ENCODE measurements at places on chromosomes 7 and 10.
A peak's percentile ranks its signal among the peaks of the same experiment; 100 is the strongest.

DNA sequence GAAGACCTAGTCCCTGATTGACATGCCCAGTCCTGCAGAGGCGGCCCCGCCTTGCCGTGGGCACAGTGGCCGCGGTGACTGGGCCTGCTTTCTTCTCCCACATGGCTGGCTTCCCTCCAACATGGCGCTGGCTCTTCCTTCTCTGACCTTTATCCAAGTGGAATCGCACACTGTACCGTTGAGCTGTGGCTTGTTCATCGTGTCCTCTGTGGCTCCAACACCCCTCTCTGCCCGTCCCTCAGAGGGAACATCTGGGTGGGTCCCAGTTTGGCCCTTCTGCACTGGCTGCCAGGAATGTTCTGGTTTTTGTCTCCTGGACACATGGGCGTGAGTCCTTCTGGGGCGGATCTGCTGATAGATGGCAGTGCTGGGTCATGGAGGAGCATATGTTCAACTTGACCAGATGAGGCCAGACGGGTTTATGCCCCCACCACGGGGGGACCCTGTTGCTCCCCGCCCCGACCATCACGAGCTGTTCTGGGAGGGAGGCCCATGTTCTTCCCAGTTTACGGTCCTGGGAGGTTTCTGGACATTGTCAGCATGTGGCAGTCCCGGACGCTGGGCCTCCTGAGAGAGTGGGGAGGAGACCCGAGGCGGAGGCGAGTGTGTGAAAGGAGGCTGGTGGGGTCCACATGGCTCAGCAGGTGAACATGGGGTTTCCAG lies 63.5 kb downstream of the LHPP start:
- peak; percentile 54 for DNase-seq

DNA sequence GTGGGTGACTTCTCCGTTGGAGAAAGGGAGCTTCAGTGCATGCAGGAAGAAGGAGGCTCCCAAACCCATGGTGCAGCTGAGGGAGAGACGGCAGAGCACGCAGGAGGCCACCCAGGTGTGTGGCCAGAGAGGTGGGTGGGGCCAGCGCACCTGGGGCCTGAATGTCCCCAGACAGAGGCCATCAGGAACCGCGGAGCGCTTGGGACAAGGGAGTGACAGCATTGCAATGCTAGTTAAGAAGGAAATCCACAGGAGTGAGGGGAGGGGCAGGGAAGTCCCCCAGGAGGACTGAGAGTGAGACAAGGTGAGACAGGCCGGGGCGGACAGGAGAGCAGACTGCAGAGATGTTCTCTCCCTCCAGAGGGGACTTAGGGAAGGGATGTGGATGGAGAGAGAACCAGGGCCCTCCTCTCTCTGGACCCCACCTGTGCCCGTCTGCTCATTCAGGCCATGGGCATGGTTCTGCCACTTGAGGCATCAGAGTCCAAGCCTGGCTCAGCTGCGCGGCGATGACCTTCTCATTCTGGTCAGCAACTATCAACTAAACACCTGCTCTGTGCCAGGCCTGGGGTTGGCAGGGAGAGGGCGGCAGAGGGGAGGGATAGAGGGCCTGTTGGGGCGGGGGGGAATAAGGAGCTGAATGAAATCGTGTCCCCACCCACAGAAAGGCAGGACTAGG lies 69.4 kb upstream of the COL13A1 start:
- no peak for DNase-seq

- no peak for DNase-seq
These were observed 50.9 kb downstream of the HBP1 start for GRCh38 chr7:107219563-107220244.

- no peak for DNase-seq
These were observed 246.9 kb downstream of the NSUN6 start for GRCh38 chr10:18404530-18404929.

- no peak for DNase-seq
These were observed 18.1 kb downstream of the PRKG1 start for GRCh38 chr10:51092402-51092801.

- DNase-seq, result peak; percentile 56
These were observed 180.8 kb downstream of the PRKCQ start for GRCh38 chr10:6399231-6399741.

GRCh38 chr10:121833387-121833786 lies 94.4 kb downstream of the ATE1 start:
- DNase-seq, result no peak

GRCh38 chr10:92574548-92575261 lies 812 bp upstream of the IDE start:
- DNase-seq, result peak; percentile 70

DNA sequence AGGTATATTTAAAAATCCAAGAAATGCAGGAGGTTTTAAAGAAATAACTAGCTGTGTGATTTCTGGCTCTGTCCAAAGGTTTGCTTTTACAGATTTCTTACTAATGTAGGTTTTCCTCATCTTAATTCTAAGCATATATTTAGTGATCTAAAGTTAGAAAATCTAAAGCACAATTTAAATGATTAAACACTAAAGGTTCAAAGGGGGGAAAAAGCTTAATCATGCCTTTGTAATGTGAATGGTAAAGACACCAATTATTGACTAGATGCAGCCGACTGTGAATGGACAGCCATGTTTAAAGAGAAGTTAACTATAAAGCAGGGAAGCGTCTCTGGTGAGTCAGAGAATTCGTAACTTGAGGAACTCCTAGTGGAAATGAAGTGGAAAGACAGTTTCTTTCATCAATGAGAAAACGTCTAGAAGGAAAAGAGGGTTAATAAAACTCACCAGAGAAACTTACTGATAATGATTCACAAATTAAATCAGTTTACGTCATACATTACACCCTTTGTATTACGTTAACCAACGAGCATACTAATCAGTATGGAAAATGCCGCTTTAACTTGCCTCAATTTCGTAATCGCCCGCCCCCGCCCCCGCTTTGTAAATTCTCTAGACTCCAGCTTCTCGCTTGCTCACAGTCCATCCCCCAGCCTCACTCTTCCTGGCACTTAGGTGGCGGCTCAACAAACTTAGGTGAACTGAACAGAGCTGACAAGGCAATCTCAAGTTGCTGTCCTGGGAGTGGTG lies 1.1 kb upstream of the HBP1 start:
- peak; percentile 86 for DNase-seq

- peak; percentile 8 for DNase-seq
These were observed 68.5 kb downstream of the MICU1 start for GRCh38 chr10:72557362-72557761.

- peak; percentile 17 for DNase-seq
These were observed 1.5 kb downstream of the SLC25A13 start for GRCh38 chr7:96320442-96320841.

- peak; percentile 88 for DNase-seq
These were observed 127.8 kb downstream of the CELF2 start for GRCh38 chr10:11145495-11145855.

DNA sequence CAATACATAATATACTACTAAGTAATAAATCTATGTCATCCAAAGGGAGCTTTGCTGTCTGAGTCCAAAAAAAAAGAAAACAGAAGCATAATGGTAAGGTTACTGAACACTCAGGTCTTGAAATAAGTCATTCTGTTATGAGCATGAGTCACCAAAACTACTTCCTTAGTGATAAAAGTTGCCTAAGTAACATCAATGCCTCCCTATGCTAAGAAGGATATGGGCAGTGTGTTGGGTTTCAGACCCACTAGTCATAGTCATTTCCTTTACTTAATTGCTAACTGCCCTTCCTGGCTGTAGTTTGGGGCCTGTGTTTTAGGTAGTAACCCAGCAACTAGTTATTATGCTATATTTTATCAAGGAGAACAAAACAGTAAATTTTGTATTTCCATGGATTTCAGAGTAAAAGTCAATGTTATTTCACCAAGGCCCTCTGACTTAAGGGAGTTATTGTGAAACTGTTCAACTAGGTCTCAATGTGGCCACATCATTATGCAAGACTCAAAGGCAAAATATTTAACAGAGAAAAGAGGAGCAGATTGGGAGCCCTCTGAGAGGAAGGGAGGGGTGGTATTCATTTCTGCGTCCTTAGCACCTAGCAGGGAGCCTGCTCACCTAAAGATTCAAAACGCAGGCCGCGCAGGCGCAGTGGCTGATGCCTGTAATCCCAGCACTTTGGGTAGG lies 11.7 kb upstream of the VIM start:
- DNase-seq, result peak; percentile 88

GRCh38 chr10:103652599-103653281 lies 159.2 kb downstream of the NEURL1 start:
- DNase-seq, result no peak

- no peak for DNase-seq
These were observed 64.3 kb downstream of the INSIG1 start for GRCh38 chr7:155361947-155362346.

DNA sequence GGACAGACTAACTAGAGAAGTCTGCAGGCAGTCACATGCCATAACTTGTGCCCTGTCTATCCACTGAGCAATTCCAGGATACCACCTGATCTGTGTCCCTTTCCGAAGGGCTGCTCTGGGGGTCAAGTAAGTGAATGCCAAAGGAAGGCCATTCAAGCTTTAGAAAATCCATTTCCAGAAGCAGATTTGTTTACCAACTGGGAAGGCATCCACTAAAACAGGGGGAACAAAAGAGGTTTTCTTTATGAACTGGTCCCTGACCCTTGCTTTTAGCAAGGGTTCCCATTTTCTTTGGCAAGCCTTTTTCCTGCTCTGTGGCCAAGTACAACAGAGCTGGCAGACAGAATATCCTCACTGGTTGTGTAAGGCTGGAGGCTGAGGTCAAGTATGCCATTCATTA lies 36.5 kb downstream of the ITPRID1 start:
- no peak for DNase-seq

DNA sequence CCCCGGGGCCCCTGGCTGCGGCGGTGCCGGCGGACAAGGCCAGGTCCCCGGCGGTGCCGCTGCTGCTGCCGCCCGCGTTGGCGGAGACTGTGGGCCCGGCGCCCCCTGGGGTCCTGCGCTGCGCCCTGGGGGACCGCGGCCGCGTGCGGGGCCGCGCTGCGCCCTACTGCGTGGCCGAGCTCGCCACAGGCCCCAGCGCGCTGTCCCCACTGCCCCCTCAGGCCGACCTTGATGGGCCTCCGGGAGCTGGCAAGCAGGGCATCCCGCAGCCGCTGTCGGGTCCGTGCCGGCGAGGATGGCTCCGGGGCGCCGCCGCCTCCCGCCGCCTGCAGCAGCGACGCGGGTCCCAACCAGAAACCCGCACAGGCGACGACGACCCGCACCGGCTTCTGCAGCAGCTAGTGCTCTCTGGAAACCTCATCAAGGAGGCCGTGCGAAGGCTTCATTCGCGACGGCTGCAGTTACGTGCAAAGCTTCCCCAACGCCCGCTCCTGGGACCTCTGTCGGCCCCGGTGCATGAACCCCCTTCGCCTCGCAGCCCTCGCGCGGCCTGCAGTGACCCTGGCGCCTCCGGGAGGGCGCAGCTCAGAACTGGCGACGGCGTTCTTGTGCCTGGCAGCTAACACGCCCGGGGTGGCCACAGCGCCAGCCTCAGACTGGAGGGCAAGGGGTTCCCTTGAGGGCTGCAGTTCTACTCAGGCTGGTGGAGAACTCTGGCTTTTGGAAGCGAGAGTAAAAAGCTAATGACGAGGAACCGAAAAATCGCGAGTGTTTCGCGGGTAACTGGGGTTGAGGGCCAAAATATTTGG lies 804 bp downstream of the FRAT1 start:
- DNase-seq, result peak; percentile 84

GRCh38 chr7:45716380-45717203 lies 142.4 kb downstream of the ADCY1 start:
- DNase-seq, result peak; percentile 54

GRCh38 chr7:44393238-44394111 lies 68.1 kb upstream of the CAMK2B start:
- no peak for DNase-seq

DNA sequence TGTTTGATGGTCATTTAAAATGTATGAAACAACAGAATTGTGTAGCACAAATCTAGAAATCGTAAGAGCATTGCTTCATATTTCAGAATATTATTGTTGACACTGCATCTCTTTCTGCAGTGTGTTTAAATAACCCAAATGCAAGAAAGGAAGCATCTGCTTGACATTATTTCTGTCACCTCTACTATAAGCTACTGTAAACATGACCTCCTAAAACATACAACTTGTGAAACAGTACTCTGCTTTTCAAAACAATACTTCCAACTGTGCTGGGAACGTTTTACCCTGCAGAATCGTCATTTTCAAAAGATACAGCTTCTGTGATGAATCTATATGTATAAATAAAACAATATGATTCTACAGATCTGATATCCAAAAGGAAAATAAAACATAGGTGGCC lies 82.0 kb downstream of the RNF133 start:
- DNase-seq, result no peak

- no peak for DNase-seq
These were observed 64.6 kb upstream of the CALN1 start for GRCh38 chr7:72476608-72477305.

All from hematopoietic multipotent progenitor cell treated with erythropoietin and hydrocortisone succinate and interleukin-3 and kit ligand, for 6 days (in vitro differentiated cells).